NT2/D1 (cell line): ENCODE measurements at places on chromosomes 2 and 18.

- no peak for DNase-seq
Measured at GRCh38 chr2:317501-318424, 29.9 kb upstream of the ALKAL2 start.

GRCh38 chr2:11876889-11877288, 130.5 kb downstream of the LPIN1 start:
- DNase-seq: no peak

- no peak for DNase-seq
Measured at GRCh38 chr2:85661139-85661858, 6.7 kb downstream of the SFTPB start.

DNA sequence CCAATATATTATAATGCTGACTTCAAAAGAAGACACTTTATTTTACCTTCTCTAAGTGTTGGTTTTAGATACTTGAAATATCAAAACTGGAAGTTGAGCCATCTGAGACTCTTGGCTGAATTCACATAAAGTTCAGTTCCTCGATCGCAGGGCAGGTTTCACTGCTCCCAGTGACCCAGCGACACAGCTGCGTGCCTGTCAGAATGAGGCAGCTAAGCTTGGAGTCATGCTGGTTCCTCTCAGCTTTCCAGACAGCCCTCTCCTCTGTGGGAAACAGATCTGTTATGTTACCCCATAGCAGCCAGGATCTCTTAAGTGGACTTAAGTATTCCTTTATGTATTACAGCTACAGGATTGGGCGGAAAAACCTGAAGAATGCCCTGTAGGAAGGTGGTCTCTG, 142.8 kb upstream of the ALPP start:
- no peak for DNase-seq

GRCh38 chr2:230685178-230685577, 27.5 kb upstream of the CAB39 start:
- no peak for DNase-seq

DNA sequence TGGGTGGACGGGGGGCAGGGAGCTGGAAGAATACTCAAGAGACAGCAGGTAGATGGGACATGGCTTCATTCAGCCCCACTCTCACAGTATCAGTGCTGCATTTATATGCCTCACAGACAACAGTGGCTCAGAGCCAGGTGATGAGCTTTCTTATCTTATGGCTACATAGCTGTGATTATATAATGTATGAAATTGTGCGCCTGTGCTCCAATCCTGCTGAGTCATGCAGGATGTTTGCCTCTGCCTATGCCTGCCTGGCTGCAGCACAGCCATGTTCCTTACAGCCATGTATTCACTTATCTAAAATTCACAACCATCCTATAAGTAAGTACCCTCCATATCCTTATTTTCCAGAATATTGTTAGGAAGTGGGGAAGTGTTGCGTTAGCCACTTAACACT, 37.7 kb upstream of the RNF103 start:
- no peak for DNase-seq

- no peak for DNase-seq
Measured at GRCh38 chr2:68687018-68687417, 43.6 kb downstream of the PROKR1 start.

- no peak for DNase-seq
Measured at GRCh38 chr2:230541934-230542380, 126.0 kb downstream of the SP100 start.

GRCh38 chr18:76923485-76924085, 101.2 kb downstream of the ZNF236 start:
- DNase-seq: peak; percentile 11

- no peak for DNase-seq
Measured at GRCh38 chr2:168884975-168885374, 5.3 kb downstream of the SPC25 start.

DNA sequence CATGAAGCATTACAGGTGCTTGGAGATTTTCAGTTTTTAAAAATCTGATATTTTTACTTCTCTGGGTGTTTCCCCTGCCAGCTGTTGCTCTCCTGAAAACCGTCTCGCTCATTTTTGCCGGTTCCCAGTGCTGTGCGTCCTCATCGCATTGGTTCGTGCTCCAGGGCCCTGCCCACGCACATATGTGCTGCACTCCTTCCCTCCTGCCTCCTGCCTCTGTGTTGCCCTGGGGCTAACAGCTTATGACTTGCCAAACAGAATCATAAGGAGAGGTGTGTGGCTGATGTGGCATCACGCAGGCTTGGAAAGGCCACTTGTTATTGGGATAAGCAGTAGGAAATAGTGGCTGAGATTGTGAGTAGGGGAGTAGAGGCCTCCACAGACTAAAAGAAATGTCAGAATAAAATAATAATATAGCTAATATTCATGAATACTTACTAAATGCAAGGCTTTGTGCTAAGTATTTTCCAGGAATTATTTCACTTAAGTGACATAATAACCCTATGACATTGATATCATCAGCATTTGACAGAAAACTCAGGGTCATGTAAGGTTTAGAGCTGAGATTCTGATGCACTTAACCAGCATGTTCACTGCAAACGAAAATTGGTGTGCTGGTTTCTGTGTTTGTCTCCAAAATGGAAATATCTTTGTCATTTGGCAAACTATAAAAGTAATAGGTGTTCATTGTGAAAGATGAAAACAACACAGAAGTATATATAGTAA, 53.5 kb downstream of the SLC4A1AP start:
- DNase-seq: no peak

- DNase-seq: no peak
Measured at GRCh38 chr2:100840519-100840918, 20.6 kb downstream of the NPAS2 start.

DNA sequence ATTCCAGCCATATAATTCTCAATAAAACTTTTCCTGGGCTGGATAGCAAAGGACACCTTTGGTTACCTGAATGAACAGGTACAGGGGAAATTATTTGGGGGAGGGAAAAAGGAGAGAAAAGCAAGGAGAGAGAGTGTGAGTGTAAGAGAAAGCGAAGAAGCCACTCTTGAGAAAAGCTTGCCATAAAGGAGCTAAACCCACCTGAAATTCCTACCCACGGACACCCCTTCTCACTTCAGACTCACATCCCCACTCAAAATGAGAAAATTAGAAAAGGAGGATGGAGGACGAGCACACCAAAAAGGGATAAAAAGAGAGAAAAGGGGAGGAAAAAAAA, 354 bp downstream of the ZEB2 start:
- no peak for DNase-seq

GRCh38 chr2:134131681-134132489, 122.0 kb upstream of the MGAT5 start:
- no peak for DNase-seq

- no peak for DNase-seq
Measured at GRCh38 chr2:120761911-120762310, 26.2 kb downstream of the GLI2 start.

GRCh38 chr2:84894758-84895520, 10.5 kb upstream of the TMSB10 start:
- DNase-seq: no peak

GRCh38 chr2:170739507-170740046, 24.4 kb downstream of the SP5 start:
- DNase-seq: no peak

DNA sequence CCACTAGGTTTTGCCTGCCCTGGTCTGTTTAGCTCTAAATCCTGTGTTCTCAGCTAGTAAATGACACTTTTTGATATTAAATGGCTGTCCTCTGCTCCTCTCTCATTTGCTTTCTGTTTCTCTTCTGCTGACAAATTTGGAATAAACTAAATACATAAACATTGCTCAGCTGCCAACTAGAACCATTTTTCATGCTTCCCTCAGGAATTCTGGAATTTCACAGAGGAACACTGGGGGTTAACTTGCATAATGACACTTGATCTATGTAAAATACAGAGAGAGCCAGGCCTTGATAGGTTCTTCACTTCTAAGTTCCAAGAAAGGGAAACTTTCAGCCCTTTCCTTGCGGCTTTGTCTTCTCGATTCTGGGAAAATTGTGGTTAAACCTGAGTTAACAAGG, 450.6 kb upstream of the ST6GAL2 start:
- no peak for DNase-seq

DNA sequence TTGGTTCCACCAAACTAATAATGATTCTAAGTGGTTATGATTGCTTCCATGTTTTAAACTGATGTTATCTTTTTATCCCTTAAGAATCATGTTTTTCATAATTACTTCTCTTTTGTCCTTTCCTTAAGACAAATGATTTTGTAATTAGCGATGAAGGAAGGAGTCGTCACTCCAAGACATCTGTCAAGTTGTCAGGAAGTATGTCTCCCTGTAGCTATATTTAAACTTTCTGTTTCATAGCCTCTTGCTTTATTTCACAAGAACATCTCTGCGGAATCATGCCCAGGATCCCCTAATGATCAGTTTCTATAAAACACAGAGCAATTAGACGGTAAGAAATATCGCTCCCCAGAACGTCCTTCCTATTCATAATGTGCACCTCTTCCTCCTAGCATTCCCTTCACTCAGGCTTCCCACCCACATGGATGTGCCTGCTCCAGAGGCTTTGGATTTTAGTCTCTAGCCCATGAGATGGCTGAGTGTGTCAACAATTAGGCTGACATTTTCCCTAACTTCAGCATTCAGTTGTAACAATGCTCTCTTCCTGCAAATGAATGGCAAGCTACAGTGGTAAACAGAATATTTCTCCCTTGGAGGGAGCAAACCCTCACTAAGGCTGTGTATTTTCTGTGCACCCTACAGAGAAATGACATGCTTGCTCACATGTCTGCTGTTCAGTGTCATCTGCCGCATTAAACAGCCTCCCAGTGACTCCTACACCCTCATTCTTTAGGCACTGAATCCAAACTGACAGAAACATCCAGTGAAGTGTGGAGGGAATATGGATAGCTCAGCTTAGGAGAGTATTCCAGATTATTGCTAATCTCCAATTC, 879.6 kb upstream of the CELF4 start:
- no peak for DNase-seq

DNA sequence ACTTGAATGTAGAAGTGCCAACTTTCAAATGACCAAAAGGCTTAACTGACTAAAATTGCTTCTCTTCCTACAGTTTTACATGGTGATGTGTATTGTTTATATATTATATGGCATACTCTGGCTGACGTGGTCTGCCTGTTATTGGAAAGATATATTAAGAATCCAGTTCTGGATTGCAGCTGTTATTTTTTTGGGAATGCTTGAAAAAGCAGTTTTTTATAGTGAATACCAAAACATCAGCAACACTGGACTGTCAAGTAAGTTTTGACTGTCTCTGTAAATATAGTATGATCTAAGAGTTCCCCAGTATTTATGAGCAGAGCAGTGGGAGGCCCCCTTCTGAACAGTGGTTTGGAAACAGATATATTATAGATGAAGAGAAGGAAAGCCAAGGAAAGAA, 26.2 kb downstream of the TMEM87B start:
- DNase-seq: no peak

DNA sequence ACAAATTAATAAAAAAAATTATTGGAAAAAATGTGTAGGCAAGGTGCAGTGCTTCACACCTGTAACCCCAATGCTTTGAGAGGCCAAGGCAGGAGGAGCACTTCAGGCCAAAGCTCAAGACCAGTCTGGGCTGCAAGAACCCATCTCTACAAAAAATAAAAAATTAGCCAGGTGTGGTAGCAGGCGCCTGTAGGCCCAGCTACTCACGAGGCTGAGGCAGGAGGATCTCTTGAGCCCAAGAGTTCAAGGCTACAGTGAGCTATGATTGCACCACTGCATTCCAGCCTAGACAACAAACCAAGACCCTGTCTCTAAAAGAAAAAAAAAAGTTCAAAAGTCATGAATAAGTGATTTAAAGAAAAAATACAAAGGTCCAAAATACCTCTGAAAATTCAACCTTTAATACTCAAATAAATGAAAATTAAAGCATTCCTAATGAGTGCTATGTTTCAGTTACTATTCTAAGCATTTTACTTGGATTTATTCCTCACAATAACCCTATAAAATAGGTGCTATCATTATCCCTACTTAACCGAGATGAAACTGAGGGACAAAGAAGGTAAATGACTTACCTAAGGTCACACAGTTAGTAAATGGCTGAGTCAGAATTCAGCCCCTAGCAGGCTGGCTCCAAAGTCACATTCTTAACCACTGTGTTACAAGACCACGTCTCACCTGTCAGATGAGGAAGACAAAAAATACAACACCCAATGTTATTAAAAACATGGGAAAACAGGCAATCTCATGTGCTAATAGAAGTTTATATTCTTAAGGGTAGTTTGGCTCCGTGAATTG, 36.4 kb upstream of the PCBP1 start:
- DNase-seq: no peak

DNA sequence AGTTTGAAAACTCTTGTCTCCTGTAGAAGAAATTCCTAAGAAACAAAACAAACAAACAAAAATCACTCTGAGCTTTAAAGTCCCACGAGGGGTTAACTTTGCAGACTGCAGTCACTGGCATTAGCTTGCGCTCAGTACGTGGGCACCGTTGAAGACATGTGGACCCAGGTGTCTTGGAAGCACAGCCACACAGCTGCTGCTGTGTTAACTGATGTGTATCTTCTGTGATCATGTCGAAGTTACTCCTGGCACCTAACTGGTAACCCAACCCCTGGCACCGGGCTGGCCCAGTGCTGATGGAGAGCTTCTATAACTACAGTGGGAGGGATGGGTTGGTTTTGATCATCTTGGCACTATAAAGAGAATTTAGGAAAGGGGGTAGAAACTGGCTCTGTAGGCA, 51.6 kb upstream of the FHL2 start:
- DNase-seq: no peak

- DNase-seq: no peak
Measured at GRCh38 chr2:18976168-18976961, 382.1 kb downstream of the OSR1 start.

DNA sequence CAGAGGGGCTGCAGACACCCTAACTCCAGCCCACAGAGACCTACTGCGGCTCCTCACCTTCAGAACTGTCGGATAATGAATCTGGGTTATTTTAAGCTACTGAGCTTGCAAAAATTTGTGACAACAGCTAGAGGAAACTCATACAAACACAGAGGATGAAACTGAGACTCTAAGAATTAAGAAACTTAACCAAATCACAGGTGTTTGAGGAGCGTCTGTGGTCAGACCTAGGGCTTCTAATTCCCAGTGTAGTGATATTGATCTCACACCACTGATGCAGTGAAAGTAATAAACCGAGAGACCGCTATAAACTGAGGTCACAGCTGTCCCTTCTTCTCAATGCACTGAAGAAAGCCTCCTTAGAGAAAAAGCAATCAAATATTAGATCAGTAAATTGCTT, 110.1 kb downstream of the RGPD3 start:
- no peak for DNase-seq
